Activated CD4-positive, alpha-beta T cell treated with anti-CD3 and anti-CD28 coated beads, Interleukin-2, amount 10 ng/mL, durations not matched to agents 7 days and 5 days (primary cell): ENCODE measurements at places on chromosomes 11 and 22. TPM values are rescaled to one million over a fixed set of nuclear protein-coding genes. Genes with fewer than 3 reads are reported as not detected.

- no peaks in the 10 kb centered on the region for H3K27me3 ChIP-seq
- H3K27ac ChIP-seq: no peak overlapping the region
- DNase-seq: no peak
- no peaks in the 10 kb centered on the region for H3K36me3 ChIP-seq
Measured at GRCh38 chr11:29956076-29956556, 60.7 kb downstream of the KCNA4 start.

GRCh38 chr22:17232406-17232805 lies 13.2 kb upstream of the ADA2 start:
- H3K36me3 ChIP-seq: no peaks in the 10 kb centered on the region
- no peak overlapping the region for H3K27ac ChIP-seq
- peaks cover 15% of the 10 kb centered on the region for H3K4me1 ChIP-seq
- H3K4me3 ChIP-seq: no peak overlapping the region
- no peaks in the 10 kb centered on the region for H3K27me3 ChIP-seq

- peaks cover 49% of the 10 kb centered on the region for H3K4me1 ChIP-seq
- H3K36me3 ChIP-seq: peaks cover 8% of the 10 kb centered on the region
- peak overlapping the region; percentile 84 for H3K4me3 ChIP-seq
Measured at GRCh38 chr22:49853981-49854831, 562 bp downstream of the ZBED4 start.

DNA sequence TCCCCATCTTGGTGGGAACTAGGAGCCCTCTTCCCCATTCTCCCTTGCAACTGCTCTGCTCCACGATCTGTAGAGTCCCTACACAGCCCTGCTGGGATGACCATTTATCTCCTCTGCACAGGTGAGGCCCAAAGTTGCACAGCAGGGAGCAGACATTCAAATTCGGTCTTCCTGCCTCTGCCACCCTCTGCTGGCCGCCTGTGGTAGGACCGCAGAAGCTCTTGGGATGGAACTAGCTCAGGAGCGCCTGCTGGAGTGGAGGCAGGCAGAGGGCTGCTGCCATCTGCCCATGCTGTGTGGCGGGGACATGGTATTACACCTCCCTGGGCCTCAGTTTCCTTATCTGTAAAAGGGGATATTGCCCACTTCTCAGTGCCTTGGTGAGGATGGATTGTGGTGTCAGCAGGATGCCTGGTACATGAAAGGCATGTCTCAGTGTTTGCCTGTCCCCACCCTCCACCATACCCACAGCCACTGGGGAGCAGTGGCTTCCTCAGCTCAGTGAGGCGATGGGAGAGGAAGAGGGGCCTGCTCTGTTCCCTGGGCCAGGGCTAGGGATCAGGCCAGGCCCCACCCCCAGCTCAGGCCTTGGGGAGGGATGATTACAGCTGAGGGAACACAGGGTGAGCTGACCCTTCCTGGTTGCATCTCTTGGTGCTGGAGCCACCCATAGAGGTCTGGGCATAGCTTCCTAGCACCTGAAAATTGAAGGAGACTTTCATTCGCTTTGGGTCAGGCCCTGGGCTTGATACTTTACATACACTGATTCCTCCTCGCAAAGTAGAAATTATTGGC lies 11.3 kb upstream of the OMP start:
- no peak overlapping the region for H3K27ac ChIP-seq
- peak; percentile 85 for DNase-seq
- H3K36me3 ChIP-seq: no peaks in the 10 kb centered on the region
- H3K27me3 ChIP-seq: no peaks in the 10 kb centered on the region
- no peak overlapping the region for H3K4me3 ChIP-seq

GRCh38 chr11:117303646-117304315 lies 12.3 kb downstream of the BACE1 start:
- H3K4me3 ChIP-seq: no peak overlapping the region
- H3K4me1 ChIP-seq: no peaks in the 10 kb centered on the region
- H3K36me3 ChIP-seq: no peaks in the 10 kb centered on the region
- DNase-seq: no peak

- H3K4me3 ChIP-seq: no peak overlapping the region
- no peaks in the 10 kb centered on the region for H3K27me3 ChIP-seq
- H3K27ac ChIP-seq: no peak overlapping the region
- peaks cover 43% of the 10 kb centered on the region for H3K4me1 ChIP-seq
Measured at GRCh38 chr11:3885855-3886254, 30.4 kb downstream of the STIM1 start.

DNA sequence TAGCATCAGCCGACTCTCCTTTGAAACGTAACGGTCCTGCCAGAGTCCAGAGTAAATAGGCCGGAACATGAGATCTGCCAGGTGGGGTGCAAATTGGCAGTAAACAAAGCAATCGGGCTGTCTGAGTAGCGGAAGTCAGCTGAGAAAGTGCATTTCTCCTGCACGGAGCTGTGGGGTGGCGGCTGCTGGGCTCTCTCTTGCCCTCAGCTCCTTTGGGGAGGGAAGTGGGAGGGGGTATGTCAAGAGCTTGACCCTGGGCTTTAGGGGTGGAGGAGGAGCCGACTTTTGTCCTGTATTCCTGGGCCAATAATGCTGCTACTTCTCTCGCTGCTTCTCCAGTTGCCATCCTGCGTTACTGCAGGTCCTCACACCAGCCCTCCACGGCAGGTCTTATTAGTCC lies 11.6 kb downstream of the GRIK4 start:
- H3K36me3 ChIP-seq: no peaks in the 10 kb centered on the region
- DNase-seq: no peak
- H3K27ac ChIP-seq: no peak overlapping the region
- no peak overlapping the region for H3K4me3 ChIP-seq
- peaks cover 2% of the 10 kb centered on the region for H3K27me3 ChIP-seq

DNA sequence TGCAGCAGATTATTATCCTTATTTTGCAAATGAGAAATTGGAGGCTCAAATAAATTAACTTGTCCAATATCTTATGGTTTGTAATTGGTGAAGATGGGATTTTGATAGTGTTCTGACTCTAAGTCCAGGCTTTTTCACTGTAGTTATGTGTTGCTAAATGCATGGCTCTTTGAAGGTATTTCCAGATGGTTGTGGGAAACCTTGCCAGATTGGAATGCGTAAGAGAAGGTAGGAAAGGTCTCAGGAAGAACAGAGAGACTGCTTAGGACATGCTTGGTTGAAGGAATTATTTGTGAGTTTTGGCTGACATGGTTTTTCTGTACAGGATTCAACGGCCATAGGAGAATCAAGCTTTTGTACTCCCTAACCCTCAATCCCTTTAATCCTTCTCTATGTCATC lies 108.6 kb downstream of the STIM1 start:
- H3K36me3 ChIP-seq: peaks cover 42% of the 10 kb centered on the region
- DNase-seq: no peak
- H3K4me3 ChIP-seq: no peak overlapping the region
- H3K4me1 ChIP-seq: peaks cover 74% of the 10 kb centered on the region

DNA sequence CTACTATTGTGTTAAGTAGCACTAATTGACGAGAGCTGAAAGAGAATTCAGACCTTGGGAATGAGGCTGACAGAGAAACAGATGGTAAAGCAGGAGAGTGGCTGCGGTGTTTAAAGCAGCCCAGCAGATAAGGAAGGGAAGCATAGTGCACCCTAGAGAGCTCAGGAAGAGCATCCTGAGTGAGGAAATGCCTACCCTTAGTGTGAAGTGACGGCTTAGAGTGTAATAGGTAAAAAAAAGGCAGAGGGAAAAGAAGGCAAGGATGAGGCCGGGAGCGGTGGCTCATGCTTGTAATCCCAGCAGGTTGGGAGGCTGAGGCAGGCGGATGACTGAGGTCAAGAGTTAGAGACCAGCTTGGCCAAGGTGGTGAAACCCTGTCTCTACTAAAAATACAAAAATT lies 22.4 kb upstream of the ETS1 start:
- peak overlapping the region; percentile 11 for H3K4me3 ChIP-seq
- H3K27me3 ChIP-seq: no peaks in the 10 kb centered on the region
- H3K36me3 ChIP-seq: no peaks in the 10 kb centered on the region
- DNase-seq: no peak
- peaks cover 44% of the 10 kb centered on the region for H3K4me1 ChIP-seq

GRCh38 chr11:33451364-33451763 lies 194.2 kb downstream of the HIPK3 start:
- H3K27ac ChIP-seq: no peak overlapping the region
- no peak overlapping the region for H3K4me3 ChIP-seq
- H3K27me3 ChIP-seq: no peaks in the 10 kb centered on the region
- no peaks in the 10 kb centered on the region for H3K4me1 ChIP-seq
- DNase-seq: no peak
- H3K36me3 ChIP-seq: no peaks in the 10 kb centered on the region

GRCh38 chr22:47011131-47011858 lies 248.8 kb downstream of the TBC1D22A start:
- peaks cover 4% of the 10 kb centered on the region for H3K36me3 ChIP-seq
- no peaks in the 10 kb centered on the region for H3K4me1 ChIP-seq
- H3K27ac ChIP-seq: peak overlapping the region; percentile 14
- H3K4me3 ChIP-seq: no peak overlapping the region

- H3K27ac ChIP-seq: no peak overlapping the region
- H3K36me3 ChIP-seq: peaks cover 9% of the 10 kb centered on the region
- DNase-seq: no peak
- H3K4me3 ChIP-seq: no peak overlapping the region
- H3K4me1 ChIP-seq: peaks cover 25% of the 10 kb centered on the region
Measured at GRCh38 chr11:10866893-10867331, 9.1 kb upstream of the ZBED5 start.

DNA sequence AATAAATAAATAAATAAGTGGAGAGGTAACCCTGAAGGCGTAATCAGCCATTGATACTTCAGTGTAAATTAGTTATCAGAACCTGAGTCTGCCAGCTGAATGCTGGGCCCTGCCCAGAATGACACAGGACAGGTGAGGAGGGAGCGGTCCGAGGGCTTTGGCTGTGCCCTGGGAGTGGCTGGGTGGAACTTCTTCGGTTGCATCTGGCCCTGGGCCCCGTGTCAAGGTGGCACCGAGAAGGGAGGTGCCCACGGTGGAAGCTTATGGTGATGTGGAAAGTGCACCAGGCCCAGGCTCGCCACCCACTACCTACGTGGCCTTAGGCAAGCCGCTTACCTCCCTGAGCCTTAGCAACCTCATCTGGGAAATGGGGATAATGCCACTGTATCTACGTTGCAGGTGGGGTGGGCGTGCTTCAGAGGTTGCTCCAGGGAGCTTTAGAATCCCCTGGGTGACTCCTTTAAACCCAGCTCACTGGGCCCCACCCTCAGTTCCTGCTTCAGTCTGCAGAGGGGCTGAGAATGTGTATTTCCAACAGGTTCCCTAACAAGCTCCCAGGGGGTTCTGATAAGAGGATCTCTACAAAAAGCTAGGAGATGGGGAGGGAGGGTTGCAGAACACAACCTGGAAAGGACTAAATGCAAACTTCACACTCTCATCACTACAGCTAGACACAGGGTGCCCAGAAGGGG lies 38.8 kb downstream of the TXN2 start:
- H3K4me3 ChIP-seq: no peak overlapping the region
- no peak for DNase-seq
- H3K4me1 ChIP-seq: peaks cover 45% of the 10 kb centered on the region
- H3K36me3 ChIP-seq: no peaks in the 10 kb centered on the region

GRCh38 chr11:130649801-130650200 lies 201.4 kb downstream of the ADAMTS15 start:
- no peaks in the 10 kb centered on the region for H3K4me1 ChIP-seq
- H3K27me3 ChIP-seq: no peaks in the 10 kb centered on the region
- no peaks in the 10 kb centered on the region for H3K36me3 ChIP-seq
- no peak overlapping the region for H3K27ac ChIP-seq
- no peak for DNase-seq

GRCh38 chr22:41684194-41684593 lies 4.5 kb downstream of the SNU13 start:
- peak overlapping the region; percentile 31 for H3K27ac ChIP-seq
- H3K4me1 ChIP-seq: peaks cover 31% of the 10 kb centered on the region
- no peaks in the 10 kb centered on the region for H3K27me3 ChIP-seq
- H3K36me3 ChIP-seq: peaks cover 16% of the 10 kb centered on the region
- no peak for DNase-seq

DNA sequence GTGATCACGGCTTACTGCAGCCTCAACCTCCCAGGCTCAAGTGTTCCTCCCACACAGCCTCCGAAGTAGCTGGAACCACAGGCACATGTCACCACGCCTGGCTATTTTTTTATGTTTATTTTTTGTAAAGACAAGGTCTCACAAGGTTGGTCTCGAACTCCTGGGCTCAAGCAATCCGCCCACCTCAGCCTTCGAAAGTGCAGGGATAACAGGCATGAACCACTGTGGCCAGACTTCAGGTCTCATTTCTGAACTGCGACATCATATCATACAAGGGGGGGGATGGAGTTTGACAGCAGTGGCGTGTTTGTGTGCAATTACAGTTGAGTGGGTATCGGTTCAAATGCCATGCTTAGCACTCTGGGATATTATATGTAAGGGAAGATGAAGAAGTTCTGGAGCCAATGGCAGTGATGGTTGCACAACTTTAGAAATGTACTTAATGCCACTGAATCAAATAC lies 6.9 kb downstream of the NAALADL1 start:
- H3K27ac ChIP-seq: no peak overlapping the region
- no peak for DNase-seq
- H3K27me3 ChIP-seq: no peaks in the 10 kb centered on the region
- H3K36me3 ChIP-seq: peaks cover 6% of the 10 kb centered on the region

DNA sequence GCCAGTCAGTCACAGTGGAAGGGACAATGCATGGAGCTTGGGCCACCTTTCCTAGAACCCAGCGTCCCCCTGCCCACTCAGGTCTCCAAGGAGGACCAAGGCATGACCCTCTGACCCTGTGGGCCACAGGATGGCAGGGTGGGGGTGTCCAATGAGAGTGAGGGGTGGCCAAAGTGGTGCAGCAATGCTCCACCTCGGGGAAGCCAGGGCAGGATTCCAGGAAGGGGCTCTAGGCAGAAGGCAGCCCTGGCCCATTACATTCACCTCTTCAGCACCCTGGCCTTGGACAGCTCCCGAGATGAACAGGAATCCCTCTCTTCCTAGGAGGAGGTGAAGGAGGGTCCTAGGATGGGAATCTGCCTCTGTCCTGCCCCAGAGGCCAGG lies 597.5 kb downstream of the BRD1 start:
- H3K27ac ChIP-seq: no peak overlapping the region
- DNase-seq: no peak
- no peaks in the 10 kb centered on the region for H3K36me3 ChIP-seq
- no peaks in the 10 kb centered on the region for H3K27me3 ChIP-seq

GRCh38 chr11:93279851-93280347 lies 50.6 kb upstream of the DEUP1 start:
- no peaks in the 10 kb centered on the region for H3K36me3 ChIP-seq
- H3K4me3 ChIP-seq: no peak overlapping the region
- peaks cover 3% of the 10 kb centered on the region for H3K27me3 ChIP-seq

Gene OR5B17
- total RNA-seq: not detected

Gene MS4A3
- total RNA-seq: not detected

Gene B4GALNT4
- 1.6 TPM for total RNA-seq
